ENCODE measurements at places on chromosomes 2 and 18. TPM values are rescaled to one million over a fixed set of nuclear protein-coding genes. Genes with fewer than 3 reads are reported as not detected.

The SERPINB3 gene
- not detected for polyA plus RNA-seq

The ACTG2 gene
- 887 TPM for polyA plus RNA-seq

DNA sequence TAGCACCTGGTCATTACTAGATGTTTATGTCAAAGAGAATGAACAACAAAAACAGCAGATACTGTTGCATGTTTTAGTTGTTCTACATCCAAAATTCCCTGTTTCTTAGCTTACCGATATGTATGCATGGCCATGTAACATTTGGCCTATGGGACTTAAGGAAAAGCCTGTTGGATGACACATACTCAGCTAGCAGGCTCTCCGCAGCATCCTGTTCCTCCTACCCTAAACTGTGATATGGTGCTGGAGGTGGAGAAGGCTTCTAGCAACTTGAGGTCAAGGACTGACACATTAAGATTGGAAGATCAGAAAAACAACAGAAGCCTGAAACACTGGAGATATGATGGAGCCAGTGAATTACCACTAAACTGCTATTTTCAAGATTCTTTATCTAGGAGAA, 537.8 kb downstream of the LRRTM4 start:
- DNase-seq: no peak

- no peak for DNase-seq
Observed at GRCh38 chr2:41647468-41648050, 400.3 kb upstream of the PKDCC start.

DNA sequence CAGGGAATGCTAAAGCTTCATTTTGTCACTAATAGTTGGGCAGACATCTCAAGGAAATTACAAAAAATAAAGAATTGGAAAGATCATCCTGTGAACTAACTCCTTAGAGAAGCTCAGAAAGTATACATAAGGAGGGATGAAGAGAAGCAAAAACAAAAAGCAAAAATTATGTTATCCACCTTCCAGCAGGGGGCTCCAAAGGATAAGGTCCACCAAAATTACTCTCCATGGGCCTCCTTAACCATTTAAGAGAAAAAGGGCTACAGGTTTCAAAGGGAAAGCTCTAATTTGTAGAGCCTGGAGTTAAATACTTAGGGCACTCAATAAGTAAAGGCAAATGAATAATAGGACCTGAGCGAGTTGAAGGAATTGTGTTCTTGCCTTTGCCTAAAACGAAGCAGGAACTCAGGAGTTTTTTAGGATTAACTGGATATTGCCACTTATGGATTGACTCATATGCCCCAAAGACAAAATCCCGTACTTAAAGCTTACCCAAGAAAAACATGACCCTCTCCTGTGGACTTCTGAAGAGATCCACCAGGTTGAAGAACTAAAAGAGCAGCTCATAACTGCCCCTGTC, 1167.9 kb downstream of the DSC3 start:
- DNase-seq: peak; percentile 20

DNA sequence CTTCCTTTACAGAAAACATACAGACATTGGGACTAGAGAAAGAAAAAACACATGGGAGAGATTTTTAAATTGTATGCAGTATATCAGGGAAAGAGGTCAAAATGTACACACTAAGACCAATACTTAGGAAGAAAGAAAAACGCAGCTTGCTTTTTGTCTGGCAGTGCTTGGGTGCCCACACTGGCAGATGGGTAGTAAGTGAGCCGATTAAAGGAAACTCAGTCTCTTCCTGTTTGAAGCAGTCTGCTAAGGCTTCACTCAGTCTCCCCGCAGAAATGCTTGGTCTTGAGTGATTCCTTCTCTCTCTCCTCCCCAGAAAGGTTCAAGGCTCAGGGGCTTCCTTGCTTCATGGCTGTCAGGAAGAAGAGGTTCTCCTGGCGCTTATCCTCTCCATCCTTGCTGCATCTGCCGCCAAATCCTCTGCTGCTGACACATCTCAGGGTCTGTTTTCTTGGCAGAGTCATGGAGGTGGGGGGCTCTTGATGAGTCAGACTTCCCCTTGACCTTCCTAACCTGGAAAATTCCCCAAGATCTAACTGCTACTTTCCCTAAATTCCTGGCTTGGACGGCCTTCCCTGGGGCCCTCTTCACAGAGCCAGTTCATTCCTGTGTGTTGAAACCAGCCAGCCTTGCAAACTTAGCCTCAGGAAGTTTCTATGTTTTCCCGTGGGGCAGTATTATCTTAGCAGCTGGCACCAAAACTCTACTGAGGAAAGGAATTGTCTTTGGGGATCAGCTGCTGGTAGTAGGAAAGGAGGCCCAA, 10.5 kb upstream of the TMSB10 start:
- DNase-seq: peak; percentile 52

- peak; percentile 11 for DNase-seq
Observed at GRCh38 chr18:67282796-67283195, 233.7 kb downstream of the DSEL start.

The SLC38A11 gene
- 0.07 TPM for polyA plus RNA-seq

The ZEB2 gene
- polyA plus RNA-seq: 23.8 TPM

The SH3RF3 gene
- 5.3 TPM for polyA plus RNA-seq

DNA sequence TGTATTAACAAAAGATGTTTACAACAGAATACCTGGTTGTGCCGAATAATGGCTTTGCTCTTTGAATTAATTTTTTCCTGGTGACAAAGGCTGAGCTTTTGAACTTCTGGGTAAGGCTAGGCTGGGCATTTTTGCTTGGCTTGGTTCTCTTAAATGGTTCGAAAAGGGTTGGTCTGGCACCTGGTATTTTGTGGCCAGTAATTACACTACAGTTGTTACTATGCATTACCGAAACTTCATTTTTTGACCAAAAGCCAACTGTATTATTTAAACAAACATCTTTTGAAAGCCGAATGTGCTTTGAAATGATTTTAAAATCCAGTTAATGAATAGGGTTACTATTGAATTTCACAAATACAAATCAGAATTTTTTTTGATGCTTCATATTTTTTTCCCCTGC, 19.4 kb upstream of the NFE2L2 start:
- DNase-seq: no peak

GRCh38 chr2:222862106-222862908, 1.5 kb downstream of the ACSL3 start:
- peak; percentile 62 for DNase-seq

The PSTPIP2 gene
- 10.2 TPM for polyA plus RNA-seq

The EHD3 gene
- polyA plus RNA-seq: 29.1 TPM

The MOGAT1 gene
- not detected for polyA plus RNA-seq

DNA sequence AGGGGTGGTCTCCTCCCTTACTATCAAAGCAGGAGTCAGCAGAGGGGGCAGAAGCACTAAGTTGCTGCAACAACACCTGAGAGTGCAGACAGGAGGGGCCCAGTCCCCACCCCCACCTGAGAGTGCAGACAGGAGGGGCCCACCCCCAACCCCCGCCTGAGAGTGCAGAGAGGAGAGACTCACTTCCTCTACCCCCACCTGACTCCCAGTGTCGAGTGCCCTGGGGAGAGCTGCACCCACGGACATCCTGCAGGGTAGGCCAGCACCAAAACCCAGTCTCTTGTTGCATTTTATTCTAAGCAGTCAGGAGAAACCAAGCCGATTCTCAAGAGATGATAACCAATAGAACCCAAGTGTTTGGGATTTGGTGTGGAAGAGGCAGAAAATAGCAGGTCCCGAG, 78.4 kb downstream of the NAPG start:
- no peak for DNase-seq

The GALNT14 gene
- not detected for polyA plus RNA-seq

GRCh38 chr2:100806550-100806949, 13.4 kb upstream of the NPAS2 start:
- DNase-seq: no peak

- DNase-seq: no peak
Observed at GRCh38 chr2:172296267-172297046, 130.9 kb upstream of the ITGA6 start.
